ENCODE measurements at places on chromosomes 3 and 15.

GRCh38 chr3:184284696-184285095 lies 8.9 kb downstream of the ECE2 start:
- DNase-seq, result peak; percentile 13

GRCh38 chr3:10357592-10358308 lies 36.8 kb upstream of the SEC13 start:
- no peak for DNase-seq

DNA sequence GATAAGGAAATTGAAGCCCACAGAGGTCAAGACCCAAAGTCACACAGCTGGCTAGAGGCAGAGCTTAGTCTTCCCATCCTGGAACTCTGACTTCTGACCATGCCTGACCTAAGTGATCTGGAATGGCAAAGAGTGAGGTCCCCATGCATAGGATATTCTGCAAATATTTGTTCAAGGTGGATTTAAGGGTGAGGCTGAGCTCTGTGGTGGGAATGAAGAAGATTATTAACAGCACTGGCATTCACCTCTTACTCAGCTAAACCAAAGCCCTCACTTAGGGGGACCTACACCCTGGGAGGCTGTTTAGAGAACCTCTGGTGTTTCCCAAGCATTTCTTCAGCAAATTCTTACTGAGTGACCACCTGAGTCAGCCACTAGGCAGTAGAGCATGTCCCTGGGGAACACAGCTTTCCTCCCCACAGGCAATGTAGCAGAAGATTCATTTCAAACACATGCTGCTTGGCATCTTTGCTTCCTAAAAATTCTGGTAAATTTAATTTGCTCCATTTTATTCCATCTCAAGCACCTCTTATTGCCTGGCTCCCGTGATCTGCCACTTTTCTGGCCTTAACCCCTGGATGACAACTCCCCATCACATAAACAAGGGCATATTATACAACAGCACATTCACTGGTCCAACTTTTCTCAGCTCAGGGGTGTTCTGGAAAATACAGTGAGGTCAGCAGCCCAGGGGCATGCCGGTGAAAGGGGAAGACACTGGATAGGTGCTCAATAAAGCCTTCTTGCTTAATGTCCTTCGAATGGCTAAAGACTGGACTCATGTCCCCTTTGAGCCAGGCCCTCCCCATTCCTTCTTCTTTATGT lies 176.0 kb downstream of the ABHD5 start:
- DNase-seq, result no peak

- DNase-seq, result no peak
Observed at GRCh38 chr15:63190769-63191649, 1.6 kb downstream of the RAB8B start.

- no peak for DNase-seq
Observed at GRCh38 chr3:156148345-156148945, 28.1 kb downstream of the KCNAB1 start.

GRCh38 chr15:85744579-85744978 lies 50.1 kb downstream of the KLHL25 start:
- DNase-seq, result no peak

DNA sequence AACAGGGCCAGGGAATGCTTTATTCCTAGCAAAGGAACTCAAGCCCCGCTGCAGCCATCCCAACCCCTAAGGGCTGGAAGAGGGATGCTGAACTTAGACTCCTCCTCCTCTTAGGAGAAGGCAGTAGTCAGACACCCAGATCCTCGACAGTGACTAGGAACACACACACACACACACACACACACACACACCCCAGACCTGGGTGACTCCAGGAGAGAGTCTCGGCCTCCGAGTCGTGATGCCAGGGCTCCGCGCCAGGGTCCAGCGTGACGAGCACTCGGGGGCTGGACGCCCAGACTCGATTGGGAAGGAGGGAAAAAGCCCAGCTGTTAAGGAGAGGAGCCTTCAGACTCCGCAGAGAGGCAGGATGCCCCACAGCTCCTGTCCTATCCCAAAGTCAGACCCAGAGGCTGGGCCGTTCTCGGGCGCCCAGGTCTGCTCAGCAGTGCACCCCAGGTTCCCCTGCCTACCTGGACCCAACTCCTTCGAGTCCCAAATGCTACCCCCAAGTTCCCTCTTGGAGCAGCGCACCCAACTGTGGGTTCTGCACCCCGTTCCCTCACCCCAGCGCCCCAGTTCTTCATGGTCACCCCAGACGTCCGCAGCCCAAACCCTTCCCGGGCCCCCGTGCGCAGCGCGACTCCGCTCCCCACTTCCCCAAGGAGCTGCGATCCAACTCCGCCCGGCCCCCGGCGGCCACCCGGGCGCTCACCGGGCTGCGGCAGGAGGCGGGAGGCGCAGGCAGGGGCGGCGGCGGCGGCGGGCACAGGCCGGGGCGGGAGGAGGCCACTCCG lies 421 bp downstream of the BMF start:
- DNase-seq, result no peak

GRCh38 chr3:152405915-152406802 lies 137.4 kb downstream of the MBNL1 start:
- peak; percentile 49 for DNase-seq

DNA sequence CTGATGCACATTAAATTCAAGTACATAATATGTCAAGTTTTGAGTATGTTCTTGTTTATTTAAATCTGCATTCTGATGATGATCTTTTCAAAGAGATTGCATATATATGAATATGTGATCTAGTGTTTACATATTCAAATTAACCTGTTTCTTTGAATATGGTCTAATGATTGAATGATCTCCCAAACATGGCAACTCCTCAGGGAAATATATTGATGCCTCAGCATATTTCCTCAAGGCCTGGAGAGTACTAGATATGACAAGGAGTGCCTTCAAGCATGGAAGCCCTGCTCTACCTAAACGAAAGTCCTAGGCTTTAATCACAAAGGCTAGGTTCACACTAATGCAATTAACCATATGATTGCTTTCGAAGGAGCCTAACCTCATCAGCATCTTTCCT lies 532.8 kb downstream of the ZIC1 start:
- DNase-seq, result no peak

- no peak for DNase-seq
Observed at GRCh38 chr3:172905451-172905850, 154.9 kb downstream of the ECT2 start.

- DNase-seq, result no peak
Observed at GRCh38 chr3:38149708-38150107, 11.2 kb downstream of the MYD88 start.

DNA sequence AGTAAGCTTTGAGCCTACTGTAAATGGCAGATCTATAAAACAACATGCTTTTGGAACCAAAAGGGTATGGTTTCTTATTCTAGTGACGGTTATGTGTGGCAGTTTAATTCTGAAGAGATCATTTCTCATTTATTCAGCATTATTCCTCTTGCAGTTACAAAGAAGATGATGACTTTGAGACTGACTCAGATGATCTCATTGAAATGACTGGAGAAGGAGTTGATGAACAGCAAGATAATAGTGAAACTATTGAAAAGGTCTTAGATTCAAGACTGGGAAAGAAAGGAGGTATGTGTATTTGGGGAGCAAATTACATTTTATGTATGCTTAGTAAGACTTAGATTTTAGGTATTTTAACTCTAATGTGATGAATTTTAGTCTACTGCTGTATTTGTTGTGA lies 41.5 kb downstream of the CHD2 start:
- DNase-seq, result no peak

DNA sequence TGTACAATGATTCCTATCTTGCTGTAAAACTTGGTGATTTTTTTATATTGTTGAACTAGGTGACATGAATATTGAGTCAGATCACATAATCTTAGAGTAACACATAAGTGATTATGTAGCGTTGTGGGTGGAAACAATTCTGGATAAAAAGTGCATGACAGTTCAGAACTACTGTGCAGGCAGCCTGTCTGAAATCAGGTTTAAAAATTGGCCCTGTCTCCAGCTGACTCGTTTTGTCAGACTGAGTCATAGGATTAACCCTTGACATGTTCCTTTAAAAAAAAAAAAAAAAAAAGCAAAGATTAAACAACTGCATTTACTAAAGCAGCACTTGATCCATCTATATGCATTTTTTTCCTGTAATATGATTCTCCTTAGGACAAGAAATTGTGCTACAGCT lies 160.0 kb upstream of the CGNL1 start:
- DNase-seq, result no peak

- no peak for DNase-seq
Observed at GRCh38 chr3:45604066-45604465, 9.5 kb downstream of the LIMD1 start.

DNA sequence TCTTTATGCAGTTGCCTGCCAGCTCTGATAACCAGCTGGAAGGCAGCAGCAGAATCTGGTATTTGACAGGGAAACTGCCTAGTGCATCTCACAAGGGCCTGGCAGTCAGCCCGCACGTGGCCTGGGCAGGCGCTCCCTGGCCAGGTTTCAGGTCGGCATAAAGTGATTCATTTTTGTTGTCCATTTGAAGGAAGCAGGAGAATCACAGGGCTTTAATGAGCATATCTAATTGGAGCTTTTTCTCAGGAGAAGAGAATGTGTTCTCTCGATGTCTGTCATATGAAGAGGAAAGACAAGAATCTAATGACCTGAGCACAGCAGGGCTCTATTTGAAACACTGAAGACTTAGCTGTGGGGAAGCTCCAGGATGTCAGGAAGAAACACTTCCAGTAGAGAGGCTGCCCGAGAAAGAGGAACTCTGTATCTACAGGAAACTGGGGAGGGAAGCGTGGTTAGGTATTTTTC lies 98.8 kb upstream of the MB21D2 start:
- no peak for DNase-seq

DNA sequence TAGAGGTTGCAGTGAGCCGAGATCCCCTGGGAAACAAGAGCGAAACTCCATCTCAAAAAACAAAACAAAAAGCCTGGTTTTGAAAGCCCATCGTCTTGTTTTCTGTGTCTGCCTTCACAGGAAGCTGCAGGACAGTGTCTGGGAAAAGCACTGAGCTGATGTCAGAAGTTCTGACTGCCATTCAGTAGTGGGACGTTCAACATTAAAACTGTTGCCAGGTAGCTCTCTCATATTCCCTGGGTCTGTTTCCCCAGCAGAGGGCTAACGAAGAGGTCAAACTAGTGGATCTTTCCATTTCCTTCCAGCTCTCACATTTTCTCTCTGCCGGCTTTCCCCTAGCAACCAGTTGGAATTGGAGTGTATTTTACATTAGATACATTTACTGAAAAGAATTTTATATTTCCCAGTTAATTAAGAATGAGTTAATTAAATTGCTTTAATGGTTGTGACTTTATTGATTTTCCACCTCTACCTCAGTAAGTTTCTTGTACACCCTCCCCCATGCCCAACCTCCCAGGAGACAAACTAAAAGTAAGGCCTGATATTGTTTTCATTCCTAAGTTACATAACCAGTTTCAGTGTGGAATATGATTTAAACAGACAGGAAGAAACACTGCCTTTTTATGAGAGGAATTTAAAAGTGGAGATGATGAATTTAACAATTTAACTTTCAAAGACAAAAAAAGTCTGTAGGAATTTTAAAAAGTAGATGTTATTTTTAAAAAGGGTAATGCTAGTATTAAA lies 29.9 kb downstream of the RCN2 start:
- DNase-seq, result no peak

- no peak for DNase-seq
Observed at GRCh38 chr3:108122276-108122675, 31.4 kb upstream of the CD47 start.

GRCh38 chr15:29337156-29337959 lies 67.7 kb upstream of the NSMCE3 start:
- DNase-seq, result no peak

- peak; percentile 94 for DNase-seq
Observed at GRCh38 chr3:124834723-124835718, 52.1 kb downstream of the ITGB5 start.

DNA sequence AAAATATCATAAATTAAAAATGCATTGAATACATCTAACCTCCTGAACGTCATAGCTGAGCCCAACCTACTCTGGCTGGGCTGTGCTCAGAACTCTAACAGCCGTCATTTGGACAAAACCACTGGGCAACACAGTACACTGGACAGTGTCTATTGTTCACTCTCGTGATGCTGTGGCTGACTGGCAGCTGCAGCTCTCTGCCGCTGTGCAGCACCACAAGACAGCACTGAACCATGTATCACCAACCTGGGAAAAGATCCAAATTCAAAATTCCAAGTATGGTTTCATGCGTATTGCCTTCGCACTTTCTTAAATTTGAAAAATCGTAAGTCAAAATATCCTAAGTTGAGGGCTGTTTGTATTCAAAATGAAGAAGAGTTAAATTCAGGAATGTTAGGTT lies 145.1 kb upstream of the CNTN4 start:
- DNase-seq, result no peak

DNA sequence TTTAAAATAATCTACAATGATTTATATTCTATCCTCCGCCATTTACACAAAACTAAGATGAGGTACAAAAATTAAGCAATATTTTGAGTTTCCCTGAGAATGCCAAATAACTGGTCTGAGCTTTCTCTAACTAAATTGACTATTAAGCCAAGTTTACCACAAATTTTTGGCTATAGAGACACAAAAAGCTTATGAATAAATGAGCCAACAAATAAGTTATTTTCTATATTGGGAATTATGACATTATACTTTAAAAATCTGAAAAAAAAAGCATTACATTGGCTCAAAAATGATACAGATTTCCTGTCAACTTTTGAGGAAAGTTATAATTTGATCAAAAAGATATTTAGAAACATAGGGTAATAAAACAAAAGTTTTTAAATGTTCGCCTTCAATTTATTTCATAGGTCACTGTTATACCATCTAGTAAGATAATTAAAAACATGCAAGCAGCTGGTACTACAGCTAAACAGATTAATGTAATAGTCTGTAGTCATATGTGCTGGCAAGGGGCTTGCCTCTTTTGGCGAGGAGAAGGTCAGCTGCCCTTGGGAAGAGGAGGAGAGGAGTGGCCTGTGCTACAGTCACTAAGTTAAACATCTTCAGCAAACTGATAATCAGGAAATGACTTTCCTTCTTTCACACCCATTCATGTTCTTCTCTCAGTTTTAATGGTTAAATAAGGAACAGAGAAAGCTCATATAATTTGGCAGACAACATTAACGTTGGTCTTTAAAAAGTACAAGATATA lies 318.5 kb downstream of the TBC1D5 start:
- DNase-seq, result no peak

DNA sequence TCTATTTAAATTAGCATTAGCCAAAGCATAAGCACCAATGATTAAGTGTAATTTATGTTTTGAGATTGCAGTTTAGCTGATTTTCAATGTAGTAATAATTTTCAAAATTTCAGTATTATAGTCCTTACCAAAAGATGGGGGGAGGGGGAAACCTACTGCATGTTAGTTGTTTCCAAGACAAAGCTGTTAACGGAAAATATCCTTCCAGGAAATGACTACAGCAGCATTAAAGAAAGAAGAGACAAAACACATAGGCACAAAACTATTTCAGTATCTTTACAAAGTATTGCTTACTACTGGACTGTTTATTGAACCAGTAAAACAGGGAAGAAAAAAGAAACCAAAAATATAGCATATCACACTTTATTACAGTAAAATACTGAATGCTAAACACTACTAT lies 10.5 kb downstream of the BNIP2 start:
- DNase-seq, result no peak

GRCh38 chr3:184602372-184603150 lies 41.0 kb downstream of the EPHB3 start:
- no peak for DNase-seq

- DNase-seq, result no peak
Observed at GRCh38 chr3:42501681-42502428, 588 bp upstream of the VIPR1 start.

- no peak for DNase-seq
Observed at GRCh38 chr15:76201536-76202255, 109.6 kb downstream of the ETFA start.

All from NCI-H187 (cell line).